IMR-90 (cell line): ENCODE measurements at places on chromosomes 13 and 19. TPM values are rescaled to one million over a fixed set of nuclear protein-coding genes. Genes with fewer than 3 reads are reported as not detected.

- H3K4me1 ChIP-seq: peaks cover 11% of the 10 kb centered on the region
- no peaks in the 10 kb centered on the region for H3K27me3 ChIP-seq
- no peak overlapping the region for H3K4me3 ChIP-seq
- H3K36me3 ChIP-seq: peaks cover 26% of the 10 kb centered on the region
- peak; percentile 30 for DNase-seq
- no peak overlapping the region for H3K27ac ChIP-seq
Measured at GRCh38 chr13:111253365-111253872, 67.0 kb upstream of the TEX29 start.

DNA sequence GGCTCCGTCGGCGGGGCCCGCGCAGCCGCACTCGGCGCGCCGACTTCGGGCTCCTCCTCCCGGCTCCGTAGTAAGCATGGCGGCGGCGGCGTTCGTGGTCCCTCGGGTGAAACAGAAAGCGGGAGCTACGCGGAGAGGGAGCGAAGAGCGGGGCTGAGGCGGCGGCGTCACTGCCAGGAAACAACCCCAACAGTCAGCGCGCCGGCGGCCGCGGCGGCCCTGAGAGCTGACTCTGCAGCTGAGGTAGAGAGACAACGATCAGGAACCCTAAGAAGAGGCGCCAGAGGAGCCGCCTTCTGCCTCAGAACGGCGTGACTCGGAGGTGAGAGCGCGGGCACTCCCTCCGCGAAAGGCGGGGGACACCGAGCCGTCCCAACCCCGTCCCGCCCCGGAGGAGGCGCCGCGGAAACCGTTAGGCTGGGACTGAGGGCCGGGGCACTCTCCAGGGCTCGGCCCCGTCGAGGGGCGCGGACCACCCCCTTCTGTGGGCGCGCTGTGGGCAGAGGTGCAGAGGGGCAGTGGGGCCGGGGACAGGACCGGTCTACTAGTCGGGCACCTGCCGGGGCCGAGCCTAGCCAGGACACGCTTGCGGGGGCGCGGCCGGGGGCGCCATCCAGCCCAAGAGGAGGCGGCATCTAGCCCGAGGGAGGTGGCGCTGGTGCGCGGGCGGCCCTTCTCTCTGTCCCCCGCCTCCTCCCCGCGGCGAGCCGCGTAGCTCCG is at the start of gene FNDC3A:
Gene FNDC3A, plus strand, starts transcription at position 57 of the 720 bp plus-strand sequence. CDS start 30,279 bp downstream, outside the sequence.
- peak within 1 kb of the TSS; percentile 97 for H3K27ac ChIP-seq
- DNase-seq: peak; percentile 75
- peaks cover 9% of the 10 kb centered on the region; the same call in 1 of the 2 replicates for H3K4me1 ChIP-seq
- H3K36me3 ChIP-seq: no peaks in the 10 kb centered on the region
- H3K27me3 ChIP-seq: no peaks in the 10 kb centered on the region
- H3K4me3 ChIP-seq: peak within 1 kb of the TSS; percentile 99

GRCh38 chr19:30446850-30447552 is 74.8 kb downstream of the ZNF536 start:
- DNase-seq: no peak
- no peaks in the 10 kb centered on the region for H3K27me3 ChIP-seq
- H3K4me3 ChIP-seq: no peak overlapping the region
- no peaks in the 10 kb centered on the region for H3K36me3 ChIP-seq
- no peaks in the 10 kb centered on the region for H3K4me1 ChIP-seq

- DNase-seq: no peak
- no peaks in the 10 kb centered on the region for H3K27me3 ChIP-seq
- H3K4me1 ChIP-seq: no peaks in the 10 kb centered on the region
- H3K4me3 ChIP-seq: no peak overlapping the region
- H3K27ac ChIP-seq: no peak overlapping the region
- H3K36me3 ChIP-seq: no peaks in the 10 kb centered on the region
Measured at GRCh38 chr19:13417054-13417453, 89.2 kb downstream of the CACNA1A start.

DNA sequence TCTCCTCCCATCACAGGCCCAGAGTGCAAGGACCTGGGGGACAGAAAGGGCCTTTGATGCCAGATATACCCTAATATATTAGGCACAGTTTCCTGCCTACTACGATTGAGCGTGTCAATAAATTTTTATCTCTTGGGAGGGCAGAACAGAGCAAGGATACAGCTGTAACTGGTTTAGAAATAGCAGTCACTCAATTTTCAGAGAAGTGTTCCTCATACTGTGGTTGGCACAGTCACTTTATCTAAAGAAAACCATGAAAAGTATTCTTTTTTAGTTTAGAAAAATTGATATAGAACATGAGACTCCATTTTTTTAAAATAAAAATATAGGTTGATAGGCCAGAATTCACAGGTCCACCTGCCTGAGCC is 460 bp upstream of the ZNF155 start:
- H3K27ac ChIP-seq: no peak overlapping the region
- no peaks in the 10 kb centered on the region for H3K27me3 ChIP-seq
- DNase-seq: no peak
- H3K4me3 ChIP-seq: peak overlapping the region; percentile 13; the same call in 1 of the 2 replicates
- no peaks in the 10 kb centered on the region for H3K4me1 ChIP-seq

SYT5 gene
- polyA plus RNA-seq: 0.15 TPM in 1 of 2 replicates, not detected in the other
